ENCODE measurements at places on chromosomes 7 and 10. TPM values are rescaled to one million over a fixed set of nuclear protein-coding genes. Genes with fewer than 3 reads are reported as not detected.
A peak's percentile ranks its signal among the peaks of the same experiment; 100 is the strongest.

DNA sequence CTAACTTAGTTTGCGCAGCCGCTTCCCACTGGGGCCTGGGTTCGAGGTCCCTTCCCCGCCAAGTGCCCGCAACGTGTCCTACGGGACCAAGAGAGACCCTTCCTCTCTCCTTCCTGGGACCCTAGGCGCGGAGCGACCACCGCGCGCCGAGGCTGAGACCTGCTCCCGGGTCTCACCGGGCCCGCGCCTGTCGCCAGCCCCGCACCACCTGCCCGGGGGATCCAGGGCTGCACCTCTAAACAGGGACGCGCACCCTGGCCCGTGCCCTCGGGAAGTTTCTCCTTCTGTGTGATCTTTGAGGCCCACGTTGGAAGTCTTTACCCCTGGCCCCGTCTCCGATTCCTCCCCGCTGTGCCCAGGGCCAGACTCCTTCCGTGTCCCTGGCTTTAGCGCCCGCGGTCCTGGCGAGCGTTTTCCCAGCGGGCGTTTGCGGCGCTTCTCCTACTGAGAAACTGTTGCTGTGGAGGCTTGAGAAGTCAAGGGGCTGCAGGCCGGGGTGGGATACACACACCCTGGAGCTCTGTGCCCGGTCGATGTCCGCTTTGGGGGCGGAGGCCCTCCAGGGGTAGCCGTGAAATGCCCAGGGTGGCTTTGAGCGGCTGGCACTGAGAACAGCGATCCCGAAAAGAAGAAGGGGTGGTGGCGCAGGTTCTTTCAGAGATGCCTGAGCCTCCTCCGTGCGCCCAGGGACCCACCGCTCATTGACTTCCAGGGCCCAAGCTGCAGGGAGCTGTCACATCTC lies 575 bp downstream of the PLPP4 start:
- no peaks in the 10 kb centered on the region for H3K36me3 ChIP-seq
- no peak for DNase-seq
- H3K27me3 ChIP-seq = no peaks in the 10 kb centered on the region
- peaks cover 4% of the 10 kb centered on the region for H3K4me1 ChIP-seq
- peak overlapping the region; percentile 39 for H3K4me3 ChIP-seq

- no peaks in the 10 kb centered on the region for H3K27me3 ChIP-seq
- H3K4me1 ChIP-seq = no peaks in the 10 kb centered on the region
- H3K36me3 ChIP-seq = no peaks in the 10 kb centered on the region
- no peak overlapping the region for H3K4me3 ChIP-seq
Observed at GRCh38 chr7:114481999-114482398, 67.4 kb downstream of the FOXP2 start.

- no peaks in the 10 kb centered on the region for H3K36me3 ChIP-seq
- H3K4me3 ChIP-seq = no peak overlapping the region
- no peaks in the 10 kb centered on the region for H3K27me3 ChIP-seq
- H3K4me1 ChIP-seq = no peaks in the 10 kb centered on the region
- DNase-seq = no peak
- H3K27ac ChIP-seq = no peak overlapping the region
Observed at GRCh38 chr7:90298145-90299038, 22.7 kb downstream of the FAM237B start.

DNA sequence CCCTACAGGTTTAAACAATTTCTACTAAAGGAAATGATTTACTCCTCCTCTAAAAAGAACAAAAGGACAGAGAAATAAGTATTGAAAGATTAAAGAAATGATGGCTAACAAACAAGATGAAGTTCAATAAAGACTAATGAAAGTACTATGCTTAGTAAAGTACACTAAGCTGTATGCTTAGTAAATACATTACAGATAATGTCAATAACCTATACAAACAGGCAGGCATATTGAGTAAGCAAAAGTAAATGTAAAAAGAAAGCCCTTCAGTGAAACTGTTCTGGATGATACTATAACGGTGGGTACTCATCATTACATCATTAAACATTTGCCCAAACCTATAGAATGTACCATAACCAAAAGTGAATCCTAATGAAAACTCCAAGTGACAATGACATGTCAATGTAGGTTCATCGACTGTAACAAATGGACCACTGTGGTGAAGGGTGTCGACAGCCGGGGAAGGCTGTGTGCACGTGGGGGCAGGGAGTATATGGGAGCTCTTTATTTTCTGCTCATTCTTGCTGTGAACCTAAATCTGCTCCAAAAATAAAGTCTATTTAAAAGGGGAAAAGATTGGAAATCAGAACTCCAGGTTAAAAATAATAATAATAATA lies 34.0 kb downstream of the CYTH3 start:
- H3K4me1 ChIP-seq = peaks cover 4% of the 10 kb centered on the region
- no peaks in the 10 kb centered on the region for H3K36me3 ChIP-seq
- H3K4me3 ChIP-seq = no peak overlapping the region
- no peak overlapping the region for H3K27ac ChIP-seq

MAT1A gene
- 1.4 TPM for total RNA-seq

CYP3A4 gene
- total RNA-seq = not detected

HIBADH gene
- total RNA-seq = 24.4 TPM
